ENCODE measurements at places on chromosomes 3 and 15.

DNA sequence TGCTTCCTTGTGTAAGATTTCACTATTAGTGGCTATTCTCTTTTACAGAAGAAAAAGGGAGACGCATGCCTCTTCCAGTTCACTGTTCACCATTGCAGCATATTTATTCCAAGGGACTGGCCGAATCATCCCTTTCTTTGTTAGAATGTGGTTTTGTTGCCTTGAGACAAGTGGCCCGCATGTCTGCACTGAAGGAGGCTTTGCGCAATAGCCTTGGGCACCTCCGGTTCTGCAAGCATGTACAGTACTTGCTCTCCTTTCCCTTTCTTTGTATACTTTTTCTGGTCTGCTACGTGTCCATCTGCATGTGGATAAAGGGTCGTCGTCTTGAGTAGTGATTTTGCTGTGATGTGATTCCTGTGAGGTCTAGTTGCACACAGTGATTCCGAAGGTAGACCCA, 43.0 kb downstream of the FLNB start:
- no peak for DNase-seq

DNA sequence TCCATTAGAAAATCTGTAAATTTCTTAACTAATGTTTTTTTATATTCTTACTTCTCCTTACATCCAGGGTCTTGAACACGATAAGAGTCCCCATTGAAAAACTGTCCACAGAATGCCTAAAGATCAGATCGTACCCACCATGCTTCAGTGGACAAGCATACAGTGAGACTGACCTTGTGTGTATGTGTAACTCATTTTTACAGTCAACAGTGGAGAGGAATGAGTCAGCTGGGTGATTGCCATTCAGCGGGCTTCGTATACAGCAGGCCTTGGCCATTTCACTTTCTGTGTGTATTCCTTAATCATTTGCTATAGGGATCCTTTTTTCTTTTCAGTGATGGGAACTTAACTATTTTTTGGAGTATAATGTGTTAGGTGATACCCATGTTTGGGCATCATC, 10.6 kb downstream of the PARP14 start:
- no peak for DNase-seq

DNA sequence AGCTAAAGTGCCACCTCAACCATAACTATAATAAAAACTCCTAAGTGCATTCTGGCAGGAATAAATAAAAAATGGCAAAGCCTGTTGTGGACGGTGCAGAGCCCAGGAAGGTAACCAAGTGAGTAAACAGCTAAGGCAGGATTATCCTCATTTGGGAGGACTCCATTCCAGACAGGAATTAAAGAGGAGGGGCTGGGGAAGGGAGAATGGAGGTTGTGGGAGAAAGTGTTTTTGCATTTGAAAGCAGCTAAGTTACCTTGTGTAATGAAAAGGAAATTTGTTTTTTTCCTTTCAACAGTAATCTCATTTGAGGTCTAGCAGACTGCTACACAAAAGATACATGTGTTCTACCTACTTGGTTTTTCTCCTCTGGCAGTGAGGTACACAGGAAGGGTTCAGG, 248.5 kb downstream of the TIGIT start:
- DNase-seq, result no peak

GRCh38 chr3:52503788-52504424, 8.8 kb downstream of the STAB1 start:
- DNase-seq, result no peak

- no peak for DNase-seq
These were observed 157.7 kb downstream of the RPLP1 start for GRCh38 chr15:69610277-69610676.

- no peak for DNase-seq
These were observed 7.6 kb upstream of the ACOX2 start for GRCh38 chr3:58544541-58544940.

DNA sequence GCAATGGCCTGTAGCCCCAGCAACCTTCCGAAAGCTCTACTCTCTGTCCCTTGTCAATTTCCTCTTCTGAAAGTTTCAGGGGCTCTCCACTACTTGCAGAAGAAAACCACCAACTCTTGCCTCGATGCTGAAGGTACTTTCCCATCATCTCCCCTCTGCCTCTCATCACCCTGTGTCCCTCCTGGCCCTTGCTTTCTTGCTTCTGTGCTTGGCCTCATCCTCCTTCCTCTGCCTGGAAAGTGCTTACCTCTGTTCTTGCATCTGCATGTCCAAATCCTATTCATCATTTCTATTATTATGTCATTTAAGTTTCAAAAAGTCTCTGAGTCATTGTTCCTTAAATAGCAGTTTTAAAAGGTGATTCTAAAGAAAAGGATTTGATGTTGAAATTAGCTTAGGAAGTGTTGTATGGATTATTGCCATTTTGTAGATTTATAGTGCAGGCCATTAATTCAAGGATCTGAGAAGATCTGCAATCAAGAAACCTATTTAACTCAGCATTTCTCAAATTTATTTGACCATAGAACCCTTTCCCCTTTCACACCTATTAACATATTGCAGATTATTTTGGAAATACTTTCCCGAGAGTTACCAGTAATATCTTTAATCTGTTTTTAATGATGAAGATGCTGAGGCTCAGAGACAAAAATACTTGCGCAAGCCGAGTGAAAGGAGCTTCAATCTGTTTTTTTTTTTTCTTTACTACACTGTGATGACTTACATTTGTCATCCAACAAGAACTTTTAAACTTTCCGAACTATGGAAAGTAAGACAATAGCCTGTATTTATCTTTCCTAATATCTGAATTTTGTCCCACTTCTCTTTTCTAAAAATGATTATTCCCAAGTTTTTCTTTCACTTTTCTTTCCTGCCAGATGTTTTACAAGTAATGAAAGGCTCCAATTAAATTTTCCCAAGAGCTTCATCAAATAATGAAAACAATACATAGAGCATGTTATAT, 22.3 kb upstream of the CFAP161 start:
- no peak for DNase-seq

- DNase-seq, result no peak
These were observed 33.1 kb upstream of the ALDH1L1 start for GRCh38 chr3:126213379-126214028.

DNA sequence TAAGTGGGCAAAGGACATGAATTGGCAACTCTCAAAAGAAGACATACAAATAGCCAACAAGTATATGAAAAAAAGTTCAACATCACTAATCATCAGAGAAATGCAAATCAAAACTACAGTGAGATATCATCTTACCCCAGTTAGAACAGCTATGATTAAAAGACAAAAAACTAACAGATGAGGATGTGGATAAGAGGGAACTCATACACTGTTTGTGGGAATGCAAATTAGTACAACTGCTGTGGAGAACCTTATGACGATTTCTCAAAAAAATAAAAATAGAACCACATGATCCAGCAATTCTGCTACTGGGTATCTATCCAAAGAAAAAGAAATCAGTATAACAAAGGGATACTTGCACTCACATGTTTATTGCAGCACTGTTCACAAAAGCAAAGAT, 28.6 kb downstream of the NEK10 start:
- DNase-seq, result no peak

GRCh38 chr15:31365032-31365654, 38.5 kb downstream of the KLF13 start:
- no peak for DNase-seq

- no peak for DNase-seq
These were observed 250.7 kb upstream of the TBL1XR1 start for GRCh38 chr3:177447938-177448337.

DNA sequence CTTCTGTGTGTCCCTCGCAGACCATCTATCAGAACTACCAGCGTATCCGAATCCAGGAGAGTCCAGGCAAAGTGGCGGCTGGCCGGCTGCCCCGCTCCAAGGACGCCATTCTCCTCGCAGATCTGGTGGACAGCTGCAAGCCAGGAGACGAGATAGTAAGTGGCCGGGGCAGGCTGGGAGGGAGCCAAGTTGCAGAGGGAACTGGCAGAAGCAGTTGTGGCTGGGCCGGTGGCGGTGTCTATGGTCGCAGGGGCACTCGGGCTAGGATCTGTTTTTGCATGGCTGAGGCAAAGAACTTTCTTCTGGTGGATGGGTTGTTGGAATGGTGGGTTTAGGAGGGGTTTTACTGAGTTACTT, 10.1 kb downstream of the MCM2 start:
- DNase-seq, result no peak

DNA sequence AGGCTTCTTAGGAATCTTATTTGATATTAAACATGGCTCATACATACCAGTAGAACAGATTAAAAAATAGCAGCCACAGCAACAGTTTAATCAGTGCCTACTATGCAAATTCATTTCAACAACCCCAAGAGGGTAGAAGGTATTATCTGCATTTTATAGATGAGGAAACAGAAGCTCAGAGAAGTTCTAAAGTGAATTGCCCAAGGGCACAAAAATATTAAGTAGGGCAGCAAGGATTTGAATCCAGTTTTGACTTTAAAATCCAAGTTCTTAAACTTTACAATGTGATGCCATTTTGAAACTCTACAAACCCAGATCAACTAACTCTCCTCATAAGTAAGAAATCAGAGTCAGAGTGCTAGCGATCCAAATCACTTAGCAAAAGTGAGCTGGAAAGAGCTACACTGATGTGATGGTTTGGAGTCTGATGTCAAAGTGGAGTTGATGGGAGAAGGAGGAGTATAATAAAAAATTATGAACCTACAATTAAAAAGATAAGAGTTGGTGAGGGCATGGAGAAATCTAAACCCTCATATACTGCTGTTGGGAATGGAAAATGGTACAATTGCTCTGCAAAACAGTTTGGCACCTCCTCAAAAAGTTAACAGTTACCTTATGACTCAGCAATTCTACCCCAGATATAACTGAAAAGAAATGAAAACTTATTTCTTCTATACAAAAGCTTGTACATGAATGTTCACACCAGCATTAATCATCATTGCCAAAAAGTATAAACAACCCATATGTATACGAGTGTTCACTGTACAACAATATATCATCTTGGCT, 51.0 kb upstream of the PLXND1 start:
- DNase-seq, result no peak

DNA sequence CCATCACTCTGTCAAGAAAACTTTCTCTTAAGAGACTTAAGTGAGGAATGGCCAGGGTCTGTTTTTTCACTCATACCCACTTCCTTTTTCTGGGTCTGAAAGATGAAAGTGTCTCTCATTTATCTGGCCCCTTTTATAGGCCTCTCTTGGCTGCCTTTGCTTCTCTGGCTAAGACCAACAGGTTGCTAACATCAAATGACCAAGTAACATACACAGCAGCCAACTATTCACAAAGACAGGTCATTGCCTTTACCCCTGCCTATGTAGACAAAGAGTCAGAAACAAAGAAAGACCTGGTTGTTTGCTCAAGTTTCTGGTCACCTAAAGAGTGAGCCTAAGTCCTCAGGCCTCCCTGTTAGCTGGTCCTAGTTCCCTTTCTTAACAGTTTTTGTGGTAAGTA, 24.0 kb upstream of the CSTA start:
- DNase-seq, result no peak

- no peak for DNase-seq
These were observed 10.4 kb upstream of the AEN start for GRCh38 chr15:88610701-88611231.

- DNase-seq, result no peak
These were observed 485.2 kb upstream of the PROK2 start for GRCh38 chr3:72270072-72270681.

- no peak for DNase-seq
These were observed 334.7 kb upstream of the MDFIC2 start for GRCh38 chr3:70647094-70647493.

GRCh38 chr3:106635271-106635670, 742.0 kb upstream of the CCDC54 start:
- DNase-seq, result no peak

GRCh38 chr3:174862101-174862500, 3.0 kb downstream of the NAALADL2 start:
- no peak for DNase-seq

DNA sequence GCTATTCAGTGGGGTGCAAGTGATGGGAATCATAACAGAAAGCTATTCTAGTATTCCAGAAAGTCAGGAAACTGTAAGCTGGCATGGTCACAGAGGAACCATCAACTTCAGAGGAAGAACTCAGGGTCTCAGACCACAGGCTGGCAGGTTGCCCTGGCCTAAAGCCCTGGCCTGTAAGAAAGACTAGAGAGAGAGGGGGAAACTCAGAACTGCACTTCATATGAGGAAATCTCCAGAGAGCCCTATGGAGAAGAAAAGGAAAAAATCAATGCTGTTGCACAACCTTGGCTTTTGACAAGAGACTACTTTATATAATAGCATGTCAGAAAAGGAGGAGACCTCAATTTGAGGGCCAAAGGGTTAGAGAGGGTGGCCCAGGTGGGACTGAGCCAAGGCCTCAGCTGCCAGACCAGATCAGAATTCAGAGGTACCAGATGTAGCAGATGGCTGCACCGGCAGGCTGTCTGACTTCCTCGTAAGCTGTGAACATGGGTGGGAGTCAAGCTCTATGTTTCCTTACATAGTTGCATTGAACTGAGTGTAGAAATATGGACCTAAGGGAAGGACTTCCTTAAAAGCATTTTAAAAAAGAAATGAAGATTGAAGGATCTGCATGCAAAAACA, 333.8 kb downstream of the PDCD6IP start:
- no peak for DNase-seq

- DNase-seq, result no peak
These were observed 31.6 kb upstream of the RAP2B start for GRCh38 chr3:153130312-153130977.

DNA sequence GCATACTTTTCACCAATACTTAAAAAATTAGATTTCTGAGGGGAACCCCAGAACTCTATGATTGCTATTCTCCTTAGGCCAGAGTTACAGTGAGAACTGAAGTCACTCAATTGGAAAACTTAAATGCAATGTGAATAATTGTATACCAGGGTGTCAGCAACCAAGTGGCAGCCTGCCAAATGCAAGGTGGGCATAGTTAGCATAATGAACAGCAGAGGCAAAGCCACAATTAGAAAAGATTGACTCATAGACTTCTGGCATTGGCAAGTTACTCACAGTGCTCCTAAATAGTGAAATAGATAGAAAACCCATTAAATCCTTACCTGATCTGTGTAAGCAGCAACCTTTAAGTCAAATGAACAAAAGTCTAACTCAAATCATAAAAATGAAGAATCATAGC, 94.9 kb downstream of the BCHE start:
- DNase-seq, result no peak

DNA sequence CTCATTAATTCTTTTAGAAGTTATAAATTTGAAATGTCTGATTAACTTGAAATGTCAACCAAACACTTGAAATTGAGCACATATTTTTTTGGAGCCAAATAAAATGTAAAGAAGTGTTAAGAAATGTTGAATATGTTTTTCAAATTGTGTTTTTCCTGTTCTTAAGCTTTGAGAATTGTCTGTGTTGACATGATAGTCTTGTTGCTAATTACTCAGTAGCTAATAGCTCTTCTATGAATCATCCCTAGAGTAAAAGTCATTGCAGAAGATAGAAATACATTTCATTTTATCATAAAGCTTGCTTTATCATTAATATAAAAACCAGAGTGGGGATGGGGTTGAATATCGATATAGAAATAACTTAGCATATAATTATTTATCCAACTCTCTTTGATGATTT, 41.9 kb upstream of the ABHD10 start:
- no peak for DNase-seq

GRCh38 chr3:141659821-141660613, 78.1 kb upstream of the RNF7 start:
- no peak for DNase-seq

- DNase-seq, result no peak
These were observed 72.1 kb downstream of the TIGIT start for GRCh38 chr3:114365909-114366308.

GRCh38 chr3:106533093-106533787, 664.4 kb upstream of the CBLB start:
- no peak for DNase-seq

GRCh38 chr15:62649793-62650420, 392.6 kb upstream of the TPM1 start:
- DNase-seq, result no peak

Data from activated T-cell treated with anti-CD3 and anti-CD28 coated beads, Interleukin-2, amount 50 U/mL, for 4 hours (primary cell).